ENCODE measurements at places on chromosomes 7 and 10. TPM values are rescaled to one million over a fixed set of nuclear protein-coding genes. Genes with fewer than 3 reads are reported as not detected.

Gene MDFIC
- total RNA-seq: 31.0 TPM

Gene IFIT1
- 12.7 TPM for total RNA-seq

Gene OR9A2
- not detected for total RNA-seq

Gene TPST1
- total RNA-seq: 59.1 TPM

Gene EZH2
- 14.1 TPM for total RNA-seq

Gene CCDC7
- total RNA-seq: 12.4 TPM

Gene HOXA9
- total RNA-seq: not detected

Gene ZNF716
- total RNA-seq: not detected

Gene AOAH
- total RNA-seq: not detected

All from aortic smooth muscle cell (primary cell).